ENCODE measurements at places on chromosomes 5 and 9.
A peak's percentile ranks its signal among the peaks of the same experiment; 100 is the strongest.

GRCh38 chr9:33263131-33264002, 1.1 kb downstream of the BAG1 start:
- peaks cover 5% of the 10 kb centered on the region for H3K4me1 ChIP-seq
- no peaks in the 10 kb centered on the region for H3K27me3 ChIP-seq
- DNase-seq, result no peak
- H3K36me3 ChIP-seq, result peaks cover 78% of the 10 kb centered on the region
- peak overlapping the region; percentile 63 for H3K27ac ChIP-seq
- peak overlapping the region; percentile 94 for H3K4me3 ChIP-seq

DNA sequence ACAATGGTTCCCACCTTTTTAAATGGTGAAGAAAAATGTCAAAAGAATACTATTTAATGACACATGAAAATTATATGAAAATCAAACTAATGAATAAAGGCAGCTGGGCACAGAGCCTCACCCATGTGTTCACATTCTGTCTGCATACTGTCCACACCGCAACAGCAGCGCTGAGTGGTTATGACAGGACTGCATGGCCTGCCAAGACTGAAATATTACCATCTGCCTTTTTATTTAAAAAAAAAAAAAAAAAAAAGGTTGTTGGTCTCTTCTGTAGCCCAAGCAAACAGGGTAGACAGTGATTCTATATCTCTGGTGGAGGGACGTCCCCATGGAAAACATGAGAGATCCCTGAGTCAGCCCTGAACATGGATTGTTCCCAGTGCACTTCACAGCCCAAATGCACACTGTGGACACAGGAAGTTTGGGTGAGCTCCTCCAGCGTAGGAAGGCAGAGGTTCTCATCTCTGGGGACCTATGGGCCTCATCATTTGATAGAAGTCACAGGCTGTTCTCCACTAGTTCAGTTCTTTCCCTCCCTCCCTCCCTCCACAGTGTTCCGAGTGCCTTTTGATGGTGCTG, 44.9 kb upstream of the SHC3 start:
- no peaks in the 10 kb centered on the region for H3K36me3 ChIP-seq
- no peak overlapping the region for H3K4me3 ChIP-seq
- H3K27ac ChIP-seq, result no peak overlapping the region
- no peaks in the 10 kb centered on the region for H3K27me3 ChIP-seq
- H3K4me1 ChIP-seq, result no peaks in the 10 kb centered on the region

- no peaks in the 10 kb centered on the region for H3K27me3 ChIP-seq
- DNase-seq, result peak; percentile 67
- peaks cover 57% of the 10 kb centered on the region for H3K4me1 ChIP-seq
- peaks cover 41% of the 10 kb centered on the region for H3K36me3 ChIP-seq
Measured at GRCh38 chr5:53038196-53038847, 49.2 kb downstream of the ITGA2 start.

GRCh38 chr9:35651956-35652828, 1.5 kb upstream of the SIT1 start:
- H3K27me3 ChIP-seq, result no peaks in the 10 kb centered on the region
- peaks cover 13% of the 10 kb centered on the region for H3K4me1 ChIP-seq
- H3K4me3 ChIP-seq, result no peak overlapping the region
- peak overlapping the region; percentile 38 for H3K27ac ChIP-seq

GRCh38 chr5:160071916-160072315, 47.3 kb downstream of the PWWP2A start:
- peaks cover 12% of the 10 kb centered on the region for H3K36me3 ChIP-seq
- no peak overlapping the region for H3K4me3 ChIP-seq
- H3K4me1 ChIP-seq, result no peaks in the 10 kb centered on the region

DNA sequence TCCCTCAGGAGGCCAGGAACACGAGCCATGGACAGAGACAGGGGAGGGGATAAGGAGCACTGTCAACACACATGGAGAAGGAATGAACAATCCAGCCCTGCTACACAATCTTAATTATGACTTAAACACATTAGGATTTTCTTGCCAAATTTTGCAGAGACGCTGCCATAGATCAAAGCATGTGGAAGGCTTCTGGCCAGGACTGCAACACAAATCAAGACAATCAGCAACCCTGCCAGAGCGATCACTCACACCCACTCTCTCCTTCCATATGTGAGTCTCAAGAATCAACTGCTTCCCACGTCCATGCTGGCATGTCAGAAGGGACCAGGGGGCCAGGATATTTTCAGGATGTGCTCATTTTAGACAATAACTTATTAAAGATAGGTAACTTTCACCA, 85.6 kb downstream of the ROR2 start:
- H3K27me3 ChIP-seq, result no peaks in the 10 kb centered on the region
- H3K36me3 ChIP-seq, result no peaks in the 10 kb centered on the region
- no peak overlapping the region for H3K4me3 ChIP-seq
- DNase-seq, result no peak
- no peak overlapping the region for H3K27ac ChIP-seq

DNA sequence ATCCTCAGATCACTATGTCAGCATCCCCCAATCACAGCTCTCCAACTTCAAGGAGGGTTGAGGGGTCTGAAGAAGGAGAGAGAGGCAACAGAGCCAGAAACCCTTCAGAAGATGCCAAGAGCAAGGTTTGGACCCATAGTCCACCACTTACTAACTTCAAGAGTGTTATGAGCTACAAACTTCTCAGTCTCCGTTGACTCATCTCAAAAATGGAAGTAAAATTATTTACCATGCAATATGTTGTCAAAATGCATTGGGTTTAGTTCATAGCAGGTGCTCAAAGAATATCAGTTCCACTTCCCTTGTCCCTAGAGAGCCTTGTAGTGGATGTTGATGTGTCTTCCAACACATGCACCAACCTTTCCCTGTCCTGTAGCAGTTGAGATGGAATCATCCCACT, 116.0 kb downstream of the KCNIP1 start:
- no peak overlapping the region for H3K4me3 ChIP-seq
- no peak overlapping the region for H3K27ac ChIP-seq
- peaks cover 9% of the 10 kb centered on the region for H3K4me1 ChIP-seq
- peaks cover 5% of the 10 kb centered on the region for H3K27me3 ChIP-seq
- DNase-seq, result no peak
- H3K36me3 ChIP-seq, result no peaks in the 10 kb centered on the region

- no peak overlapping the region for H3K27ac ChIP-seq
- DNase-seq, result no peak
- H3K36me3 ChIP-seq, result no peaks in the 10 kb centered on the region
- no peaks in the 10 kb centered on the region for H3K4me1 ChIP-seq
Measured at GRCh38 chr5:38105231-38105570, 153.2 kb upstream of the EGFLAM start.

DNA sequence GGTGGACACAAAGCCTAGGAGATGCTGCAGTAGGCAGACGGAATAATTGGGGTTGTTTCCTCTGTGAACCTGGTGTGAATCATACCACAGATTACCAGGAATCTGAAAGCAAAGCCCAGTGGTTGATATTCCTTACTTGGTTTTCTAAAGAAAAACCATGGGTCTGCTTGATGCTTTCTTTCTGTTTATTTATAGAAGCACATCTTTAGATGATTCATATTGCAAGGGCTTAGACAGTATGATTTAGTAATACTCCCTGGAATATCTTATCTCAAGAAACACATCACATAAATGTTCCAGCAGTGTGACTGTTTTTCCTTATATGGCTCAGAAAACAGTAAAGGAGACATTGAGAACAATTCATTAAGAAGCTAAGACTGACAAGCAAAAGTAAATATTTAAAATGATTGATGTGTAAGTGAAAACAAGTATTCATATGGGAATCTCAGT, 623.3 kb downstream of the RAB3C start:
- no peaks in the 10 kb centered on the region for H3K36me3 ChIP-seq
- peaks cover 9% of the 10 kb centered on the region for H3K4me1 ChIP-seq
- H3K27ac ChIP-seq, result peak overlapping the region; percentile 18
- H3K27me3 ChIP-seq, result no peaks in the 10 kb centered on the region
- H3K4me3 ChIP-seq, result no peak overlapping the region
- no peak for DNase-seq

Data from RWPE2 (cell line).